ENCODE measurements at places on chromosomes 16 and 17.
A peak's percentile ranks its signal among the peaks of the same experiment; 100 is the strongest.

DNA sequence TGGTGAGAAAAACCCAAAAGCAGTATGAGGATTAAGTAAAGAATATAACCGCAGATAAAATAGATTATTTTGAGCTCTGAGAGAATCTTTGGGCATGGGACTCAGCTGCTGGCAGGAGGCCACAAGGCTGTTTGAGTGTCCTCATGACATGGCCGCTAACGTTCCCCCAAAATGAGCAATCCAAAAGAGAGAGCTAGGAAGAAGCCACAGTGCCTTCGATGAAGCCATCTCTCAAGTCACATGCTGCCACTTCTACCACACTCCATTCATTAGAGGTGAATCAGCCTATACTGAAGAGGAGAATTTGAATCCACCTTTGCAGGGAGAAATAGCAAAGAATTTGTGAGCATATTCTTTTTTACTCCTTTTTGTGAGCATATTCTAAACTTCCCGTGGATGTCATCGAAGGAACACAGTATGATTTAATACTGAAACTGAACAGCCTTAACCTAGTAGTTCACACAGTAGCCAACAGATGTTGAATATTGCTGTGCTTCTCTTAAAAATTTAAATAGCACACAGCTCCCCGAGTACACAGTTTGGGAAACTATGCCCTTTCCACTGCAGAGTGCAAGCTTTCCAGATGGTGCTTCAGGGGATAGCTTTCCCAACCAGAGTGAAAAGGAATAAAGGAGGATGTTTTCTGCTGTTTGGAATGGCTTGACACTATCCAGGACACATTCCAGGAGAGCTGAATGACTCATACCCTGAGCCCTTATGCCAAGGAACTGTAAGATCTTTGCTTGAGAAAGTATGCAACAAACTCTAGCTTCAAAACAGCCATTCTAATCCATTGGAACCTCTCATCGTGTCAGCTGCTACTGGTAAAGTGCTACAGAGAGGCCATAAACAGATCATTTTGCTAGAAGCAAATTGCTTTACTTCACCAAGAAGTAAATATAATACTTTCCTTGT is 33.9 kb downstream of the ANKFY1 start:
- peak; percentile 68 for DNase-seq

DNA sequence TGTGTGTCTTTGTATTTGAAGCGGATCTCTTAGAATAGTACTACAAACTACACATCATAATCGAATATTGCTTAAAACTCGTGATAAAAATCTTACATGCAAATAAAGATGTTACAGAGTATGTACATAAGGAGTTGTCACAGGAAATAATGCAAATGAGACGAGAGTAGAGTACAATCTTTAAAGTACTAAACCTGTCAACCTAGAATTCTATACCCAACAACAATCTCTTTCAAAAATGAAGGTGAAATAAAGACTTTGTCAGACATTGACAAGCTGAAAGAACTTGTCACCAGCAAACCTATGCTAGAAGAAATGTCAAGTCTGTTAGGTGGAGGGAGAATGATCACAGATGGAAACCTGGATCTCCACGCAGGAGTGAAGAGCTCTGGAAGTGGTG is 83.7 kb upstream of the GNG13 start:
- no peak for DNase-seq

GRCh38 chr16:22126037-22126558 is 33.8 kb downstream of the VWA3A start:
- DNase-seq: no peak

DNA sequence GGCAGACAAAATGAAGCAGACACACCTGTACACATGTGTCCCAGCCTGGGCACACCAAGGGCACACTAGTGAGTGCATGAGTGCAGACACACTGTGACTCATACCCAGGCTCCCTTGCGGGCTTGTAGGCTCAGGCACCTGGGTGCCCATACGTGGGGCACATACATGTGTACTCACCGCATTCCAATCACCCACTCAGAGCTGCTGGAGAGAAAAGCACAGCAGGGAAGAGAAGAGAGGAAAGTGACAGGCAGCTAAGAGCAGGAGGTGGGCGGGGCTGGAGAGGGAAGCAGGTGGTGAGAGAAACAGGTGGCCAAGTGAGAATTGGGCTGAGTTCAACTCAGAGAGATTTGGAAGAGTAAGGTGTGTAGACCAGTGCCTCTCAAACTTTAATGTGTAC is 54.0 kb downstream of the TMEM132E start:
- DNase-seq: no peak

- DNase-seq: no peak
Observed at GRCh38 chr17:48488548-48489106, 42.2 kb downstream of the HOXB1 start.

GRCh38 chr16:17320009-17320408 is 150.8 kb downstream of the XYLT1 start:
- DNase-seq: no peak

- no peak for DNase-seq
Observed at GRCh38 chr17:10683853-10684252, 13.5 kb downstream of the SCO1 start.

DNA sequence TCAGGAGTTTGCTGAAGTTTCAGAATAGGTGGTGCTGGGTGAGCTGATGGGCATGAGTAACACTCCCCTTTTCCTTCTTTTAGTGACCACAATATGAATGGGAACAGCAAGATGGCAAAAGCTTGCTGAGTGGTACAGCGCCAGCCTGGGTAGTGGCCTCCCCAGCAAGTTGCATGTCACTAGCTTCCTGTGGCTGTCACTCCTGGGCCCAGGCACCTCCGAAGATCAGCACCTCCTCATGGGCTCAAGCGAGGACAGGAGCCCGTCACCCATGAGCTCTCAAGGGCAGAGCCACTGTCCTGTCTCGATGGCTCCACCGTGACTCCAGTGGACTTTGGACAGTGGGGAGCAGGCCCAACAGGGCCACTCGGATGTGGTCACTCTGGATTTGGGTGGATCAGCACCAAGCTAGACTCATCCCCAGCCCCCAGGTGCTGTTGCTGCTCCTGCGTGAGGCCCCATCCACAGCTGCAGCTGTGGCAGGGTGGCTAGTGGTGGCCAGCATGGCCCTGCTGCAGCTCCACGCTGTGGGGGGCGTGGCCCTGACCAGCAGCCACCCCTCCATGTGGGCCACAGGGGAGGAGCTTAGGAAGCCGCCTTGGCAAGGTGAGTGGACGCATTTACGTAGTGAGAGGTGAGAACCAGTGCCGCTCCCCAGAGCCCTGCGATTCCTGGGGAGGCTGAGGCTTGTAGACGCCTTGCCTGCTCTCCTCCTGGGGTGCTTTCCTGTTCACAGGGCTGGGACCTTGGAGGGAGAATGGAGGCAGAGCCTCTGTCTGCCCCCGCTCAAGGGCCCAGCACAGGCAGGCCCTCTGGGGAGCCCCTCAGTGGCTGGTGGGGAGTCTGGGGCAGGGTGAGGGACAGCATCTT is 13.6 kb upstream of the DNASE1 start:
- no peak for DNase-seq

DNA sequence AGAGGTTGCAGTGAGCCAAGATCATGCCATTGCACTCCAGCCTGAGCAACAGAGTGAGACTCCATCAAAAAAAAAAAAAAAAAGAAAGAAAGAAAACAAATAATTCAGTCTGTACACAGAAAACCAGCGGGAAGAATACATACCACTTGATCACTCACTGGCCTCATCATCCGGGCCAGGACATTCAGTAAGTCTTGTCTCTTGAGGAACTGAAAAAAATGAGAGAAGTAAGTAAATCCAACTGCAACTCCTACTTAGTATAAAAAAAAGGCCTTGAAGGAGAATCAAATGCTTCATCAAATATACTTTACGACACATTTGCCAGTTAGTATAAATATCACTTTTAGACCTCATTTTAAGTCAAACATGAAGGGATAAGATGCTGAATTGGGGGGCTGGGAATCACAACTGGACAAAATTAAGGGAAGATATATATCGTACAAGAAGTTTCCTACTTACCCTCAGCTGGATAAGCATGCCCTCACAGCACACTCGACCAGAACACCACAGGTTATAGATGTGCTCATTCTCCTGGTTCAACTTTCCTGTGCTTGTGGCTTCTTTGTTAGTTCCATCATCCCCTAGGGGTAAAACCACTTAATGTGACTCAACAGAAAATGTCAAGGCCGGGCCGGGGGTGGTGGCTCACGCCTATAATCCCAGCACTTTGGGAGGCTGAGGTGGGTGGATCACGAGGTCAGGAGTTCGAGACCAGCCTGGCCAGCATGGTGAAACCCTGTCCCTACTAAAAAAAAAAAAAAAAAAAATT is 12.4 kb downstream of the CCDC47 start:
- no peak for DNase-seq

DNA sequence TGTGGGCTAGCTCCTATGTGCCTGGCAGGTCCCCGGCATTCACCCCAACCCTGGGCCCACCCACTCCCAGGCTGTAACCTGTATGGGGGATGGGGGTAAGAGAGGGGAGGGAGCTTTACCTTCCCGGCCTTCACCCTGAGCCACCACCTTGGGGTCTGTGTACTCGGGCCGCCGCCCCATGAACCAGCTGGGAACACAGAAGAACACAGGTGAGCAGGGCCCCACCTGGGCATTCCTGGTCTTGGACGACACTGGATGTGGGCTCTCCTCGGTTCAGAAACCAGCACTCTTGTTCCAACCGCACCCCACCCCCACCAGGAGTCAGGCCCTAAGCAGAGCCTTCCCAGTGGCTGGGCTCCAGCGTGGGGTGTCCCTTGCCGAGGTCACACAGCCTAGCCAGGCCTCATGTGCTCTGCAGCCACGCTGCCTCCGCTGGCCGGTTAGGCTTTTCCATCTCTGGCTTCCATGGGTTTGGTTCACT is 18.8 kb downstream of the B9D1 start:
- DNase-seq: no peak

- DNase-seq: no peak
Observed at GRCh38 chr16:839643-840408, 39.3 kb upstream of the GNG13 start.

- no peak for DNase-seq
Observed at GRCh38 chr16:68350813-68351350, 40.1 kb downstream of the PRMT7 start.

- no peak for DNase-seq
Observed at GRCh38 chr17:21100636-21101035, 26.1 kb upstream of the DHRS7B start.

DNA sequence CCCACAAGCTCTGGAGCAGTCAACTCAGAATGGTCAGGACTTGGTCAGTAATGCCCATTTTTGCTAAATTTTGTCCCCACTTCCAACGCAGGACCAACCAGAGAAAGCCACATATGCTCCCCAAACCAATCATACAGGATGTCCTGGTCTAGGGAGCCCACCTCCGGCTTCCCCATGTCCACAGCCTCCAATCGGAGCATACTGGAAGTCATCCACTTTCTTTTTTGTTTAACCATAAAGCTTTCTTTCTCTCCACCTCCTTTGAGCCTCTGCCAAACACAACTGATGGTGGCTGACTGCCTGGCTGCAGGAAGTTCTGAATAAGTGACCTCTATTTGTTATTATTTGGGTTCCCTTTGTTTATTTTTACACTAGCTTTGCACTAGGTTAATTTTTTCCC is 549.1 kb downstream of the WWOX start:
- DNase-seq: no peak

- DNase-seq: no peak
Observed at GRCh38 chr17:67121316-67121891, 77.0 kb downstream of the CACNG1 start.

- no peak for DNase-seq
Observed at GRCh38 chr16:68750193-68750695, 13.2 kb downstream of the CDH1 start.

DNA sequence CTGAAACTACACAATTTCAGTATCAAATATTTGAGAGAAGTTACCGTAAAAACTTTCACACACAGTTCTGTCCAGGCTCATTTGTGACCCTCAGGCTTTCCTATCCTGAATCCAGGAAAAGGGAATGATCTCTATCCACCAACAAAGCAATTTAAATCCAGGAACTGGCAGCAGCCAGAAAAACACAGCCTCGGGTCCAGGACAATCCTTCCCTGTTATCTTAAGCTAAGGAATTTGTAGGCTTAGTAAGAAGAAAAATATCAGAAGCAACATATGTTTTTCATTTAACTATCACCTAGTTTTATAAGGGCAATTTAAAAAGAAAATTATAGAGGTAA is 47.1 kb downstream of the TEX2 start:
- DNase-seq: no peak

- no peak for DNase-seq
Observed at GRCh38 chr16:11833951-11834695, 17.2 kb downstream of the RSL1D1 start.

- DNase-seq: no peak
Observed at GRCh38 chr17:3695723-3696411, at the start of gene P2RX5. P2RX5 (minus strand) TSS chr17:3696155; CDS start chr17:3696005, 150 bp downstream.

DNA sequence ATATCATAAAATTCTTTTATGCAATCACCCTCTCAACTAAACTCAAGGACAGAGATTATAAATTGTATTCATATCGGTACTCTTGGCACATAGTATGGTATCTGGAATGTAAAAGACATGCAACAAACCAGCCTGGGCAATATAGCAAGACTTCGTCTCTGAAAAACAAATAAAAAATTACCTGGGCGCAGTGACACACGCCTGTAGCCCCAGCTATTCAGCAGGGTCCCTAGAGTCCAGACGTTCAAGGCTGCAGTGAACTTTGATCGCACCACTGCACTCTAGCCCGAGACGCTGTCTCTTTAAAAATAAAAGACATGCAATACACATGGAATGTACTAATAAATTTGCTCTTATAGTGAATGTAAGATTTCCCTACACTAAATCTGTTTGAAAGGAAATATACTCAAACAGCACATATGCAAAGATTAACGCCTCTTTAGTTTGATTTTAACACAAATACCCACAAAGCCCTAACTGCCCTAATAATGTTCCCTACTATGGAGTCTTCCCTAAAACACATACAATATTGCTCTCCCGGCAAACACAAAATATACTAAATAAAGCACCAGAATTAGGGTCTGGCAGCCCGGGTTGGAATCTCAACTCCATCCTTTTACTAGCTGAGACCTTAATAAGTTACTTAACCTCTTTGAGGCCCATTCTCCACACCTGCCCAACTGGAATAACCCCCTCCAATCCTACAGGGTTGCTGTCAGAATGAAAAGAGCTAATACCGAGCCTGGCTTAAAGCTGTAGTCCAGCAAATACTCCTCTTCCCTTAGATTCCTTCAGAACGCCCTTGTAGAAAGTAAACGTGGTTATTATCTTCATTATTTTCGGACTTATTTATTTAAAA is 1.2 kb downstream of the ABCA5 start:
- no peak for DNase-seq

DNA sequence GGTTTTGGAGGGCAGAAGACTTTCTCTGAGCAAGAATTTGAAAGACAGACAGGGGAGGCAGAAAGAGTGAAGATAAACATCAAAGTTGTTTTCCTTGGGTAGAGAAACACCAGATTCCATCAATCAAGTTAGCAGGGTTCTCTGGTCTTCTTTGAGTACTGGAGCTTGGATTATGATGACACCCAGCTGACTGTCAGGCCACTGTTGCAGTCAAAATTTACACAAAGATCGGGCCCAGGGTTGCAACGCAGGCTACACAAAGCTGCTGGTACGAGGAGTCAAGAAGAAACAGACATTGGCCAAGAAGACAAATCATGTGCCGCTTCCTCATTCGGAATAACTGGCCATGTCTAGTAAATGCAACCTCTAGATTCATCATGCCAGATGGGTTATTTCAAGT is 396.2 kb upstream of the XYLT1 start:
- DNase-seq: no peak

GRCh38 chr17:81715872-81716673 is 4.0 kb downstream of the SLC25A10 start:
- no peak for DNase-seq

All from right atrium auricular region (tissue), 2 donors.